ENCODE measurements at places on chromosomes 13 and 19.
A peak's percentile ranks its signal among the peaks of the same experiment; 100 is the strongest.

DNA sequence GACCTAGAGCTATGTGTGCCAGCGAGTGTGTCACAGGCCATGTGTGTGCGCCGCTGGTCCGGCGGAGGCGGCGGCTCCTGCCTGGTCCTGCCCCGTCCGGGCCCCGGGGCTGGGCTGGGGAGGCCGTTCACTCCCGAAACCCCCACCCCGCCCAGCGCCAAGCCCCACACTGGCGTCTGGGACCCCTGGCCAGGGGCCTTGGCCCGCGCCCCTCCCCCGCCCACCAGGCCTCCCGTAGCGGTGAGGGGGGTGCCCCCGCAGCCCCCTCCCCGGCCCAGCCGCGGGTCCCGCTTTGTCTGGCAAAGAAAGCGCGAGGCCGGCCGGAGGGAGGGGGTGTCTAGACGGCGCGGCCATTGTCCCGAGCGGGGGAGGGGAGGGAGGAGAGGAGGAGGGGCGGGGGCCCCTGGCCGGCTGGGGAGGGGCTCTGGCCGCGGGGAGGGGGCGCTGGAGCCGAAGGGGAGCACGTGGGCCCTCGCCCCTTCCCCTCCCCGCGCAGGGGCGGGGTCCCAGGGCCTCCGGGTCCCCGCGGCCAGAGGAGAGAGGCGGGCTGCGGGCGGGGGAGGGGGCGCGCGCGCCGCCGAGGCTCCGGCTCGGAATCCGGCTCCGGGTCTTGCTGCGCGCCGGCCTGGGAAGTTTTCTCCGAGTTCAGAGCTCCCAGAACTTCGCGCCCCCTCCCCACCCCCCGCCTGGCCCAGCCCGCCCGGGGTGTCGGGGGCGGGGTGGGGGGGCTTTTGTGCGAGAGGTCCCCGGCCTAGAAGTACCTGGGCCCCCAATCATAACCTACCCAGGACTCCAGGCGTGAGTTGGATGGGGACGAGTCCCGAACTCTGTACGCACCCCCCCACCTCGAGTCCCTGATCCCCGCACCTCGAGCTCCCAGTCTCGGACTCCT, 888 bp downstream of the NOTCH3 start:
- DNase-seq, result no peak

DNA sequence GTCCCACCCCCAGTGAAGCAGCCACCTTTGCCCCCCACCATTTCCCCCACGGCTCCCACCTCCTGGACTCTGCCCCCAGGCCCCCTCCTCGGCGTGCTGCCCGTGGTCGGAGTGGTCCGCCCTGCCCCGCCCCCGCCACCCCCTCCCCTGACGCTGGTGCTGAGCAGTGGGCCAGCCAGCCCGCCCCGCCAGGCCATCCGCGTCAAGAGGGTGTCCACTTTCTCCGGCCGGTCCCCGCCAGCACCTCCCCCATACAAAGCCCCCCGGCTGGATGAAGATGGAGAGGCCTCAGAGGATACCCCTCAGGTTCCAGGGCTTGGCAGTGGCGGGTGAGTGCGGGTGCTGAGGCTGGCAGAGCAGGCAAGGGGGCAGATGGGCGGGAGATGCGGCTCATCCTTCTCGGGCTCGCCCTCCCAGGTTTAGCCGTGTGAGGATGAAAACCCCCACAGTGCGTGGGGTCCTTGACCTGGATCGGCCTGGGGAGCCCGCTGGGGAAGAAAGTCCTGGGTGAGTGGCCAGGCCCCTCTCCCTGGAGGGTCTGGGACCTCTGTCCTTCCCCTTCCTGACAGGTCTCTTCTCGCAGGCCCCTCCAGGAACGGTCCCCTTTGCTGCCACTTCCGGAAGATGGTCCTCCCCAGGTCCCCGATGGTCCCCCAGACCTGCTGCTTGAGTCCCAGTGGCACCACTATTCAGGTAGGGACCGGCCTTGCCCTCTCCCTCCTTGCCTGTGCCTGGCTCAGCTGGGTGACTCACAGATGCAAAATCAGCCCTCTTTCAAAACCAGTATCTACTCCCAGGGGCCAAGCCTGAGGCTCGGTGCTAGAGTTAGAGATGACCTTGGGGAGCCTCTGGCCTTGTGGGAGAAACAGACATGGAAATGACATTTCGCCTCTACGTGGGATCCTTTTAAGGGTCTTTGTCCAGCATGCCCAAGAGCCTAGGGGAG, 8.8 kb downstream of the IGFLR1 start:
- DNase-seq, result no peak

- DNase-seq, result no peak
Measured at GRCh38 chr13:40375489-40376171, 290.8 kb downstream of the FOXO1 start.

- no peak for DNase-seq
Measured at GRCh38 chr13:112657850-112658445, 31.9 kb upstream of the ATP11A start.

DNA sequence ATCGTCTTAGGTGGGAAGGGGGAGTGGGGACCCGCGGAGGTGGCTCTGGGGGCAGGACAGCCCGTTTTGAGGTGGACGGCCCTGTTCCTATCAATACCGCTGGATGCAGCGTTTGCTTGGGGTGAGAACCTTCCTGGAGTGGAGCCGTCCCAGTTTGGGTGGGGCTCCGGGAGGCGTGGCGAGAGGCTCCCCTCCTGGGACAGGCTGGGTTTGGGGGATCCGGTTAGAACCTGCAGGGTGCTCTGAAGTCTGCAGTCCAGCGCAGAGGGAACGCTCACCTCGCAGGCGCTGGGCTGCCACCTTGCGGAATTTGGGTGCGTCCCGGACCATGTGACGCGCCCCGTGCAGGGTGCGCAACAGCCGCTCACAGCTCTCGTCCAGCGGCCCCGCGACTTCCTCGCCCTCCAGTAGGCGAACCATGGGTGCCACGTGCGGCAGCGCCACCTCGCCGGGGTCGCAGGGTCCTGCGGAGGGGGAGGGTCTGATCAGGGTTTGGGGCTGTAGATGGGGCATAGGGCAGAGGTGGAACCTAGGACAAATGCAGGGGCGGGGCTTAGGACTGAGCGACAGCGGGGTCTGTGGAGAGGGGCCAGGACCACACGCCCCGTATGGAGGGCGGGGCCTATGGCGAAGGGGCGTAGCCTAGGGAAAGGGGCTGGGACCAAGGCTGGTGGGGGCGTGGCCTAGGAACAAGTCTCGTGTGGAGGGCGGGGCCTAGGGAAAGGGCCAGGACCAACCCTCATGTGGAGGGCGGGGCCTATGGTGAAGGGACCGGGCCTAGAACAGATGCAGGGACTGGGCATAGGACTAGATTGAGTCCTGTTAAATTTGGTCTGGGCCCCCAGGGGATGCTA, 13.8 kb downstream of the SH2D3A start:
- no peak for DNase-seq

- DNase-seq, result no peak
Measured at GRCh38 chr13:26307701-26308100, 53.8 kb downstream of the CDK8 start.

GRCh38 chr19:17739121-17739875, 12.0 kb upstream of the FCHO1 start:
- peak; percentile 28 for DNase-seq

DNA sequence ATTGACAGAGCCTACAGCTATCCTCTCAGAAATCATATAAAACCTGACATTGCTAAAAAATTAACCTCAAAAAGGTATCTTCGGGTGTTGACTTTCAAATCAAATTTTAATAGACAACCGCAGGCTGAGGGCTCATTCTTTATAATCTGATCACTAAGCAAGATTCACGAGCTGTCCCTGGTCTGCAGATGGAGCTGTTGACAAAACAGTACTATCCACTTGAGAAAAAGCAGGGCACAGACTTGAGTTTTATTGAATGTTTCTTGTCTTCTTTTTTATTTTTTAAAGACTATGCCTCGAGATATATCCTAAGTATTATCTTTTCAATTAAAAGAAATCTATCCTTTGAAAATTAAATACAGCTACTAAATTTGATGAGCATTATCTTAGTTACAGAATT, 540.5 kb downstream of the PCDH9 start:
- DNase-seq, result peak; percentile 39

DNA sequence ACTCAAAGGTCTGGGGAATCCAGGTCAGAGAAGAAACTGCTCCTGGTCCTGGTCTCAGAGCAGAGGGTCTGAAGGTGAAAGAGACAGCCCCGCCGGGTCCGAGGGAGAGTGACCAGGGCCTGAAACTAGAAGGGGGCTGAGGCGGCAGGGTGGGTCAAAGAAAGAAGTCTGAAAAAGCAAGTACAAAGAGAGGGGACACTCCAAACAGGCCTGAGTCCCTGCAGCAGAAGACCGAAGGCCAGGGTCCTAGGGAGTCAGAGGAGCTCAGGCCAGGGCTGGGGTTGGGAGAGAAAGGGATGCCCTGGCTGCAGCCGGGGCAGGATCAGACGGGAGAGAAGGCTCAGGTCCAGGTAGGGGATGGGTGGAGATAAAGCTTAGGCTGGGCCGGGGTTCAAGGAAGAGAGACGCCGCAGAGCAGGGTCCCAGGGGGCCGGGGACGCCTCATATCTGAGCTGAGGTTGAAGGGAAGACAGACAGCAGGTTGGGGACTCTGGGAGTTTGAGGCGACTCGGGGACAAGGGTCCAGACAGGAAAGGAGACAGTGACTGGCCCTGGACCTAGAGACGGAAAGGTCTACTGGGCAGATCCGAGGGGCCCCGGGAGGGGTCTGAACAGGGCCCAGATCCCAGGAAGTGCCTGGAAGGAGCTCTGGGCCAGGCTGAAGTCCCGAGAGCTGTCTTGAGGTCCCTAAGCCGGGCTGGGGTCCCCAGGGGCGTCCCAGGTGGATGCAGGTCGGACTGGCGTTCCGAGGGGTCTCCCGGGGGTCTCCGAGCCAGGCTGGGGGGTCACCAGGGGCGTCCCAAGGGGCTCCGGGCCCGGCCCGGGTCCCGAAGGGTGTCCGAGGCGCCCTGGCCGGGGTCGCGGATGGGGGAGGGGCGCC, 795 bp downstream of the MLLT1 start:
- DNase-seq, result no peak
